HCEC 1CT (cell line): ENCODE measurements at places on chromosomes 3 and 15.

DNA sequence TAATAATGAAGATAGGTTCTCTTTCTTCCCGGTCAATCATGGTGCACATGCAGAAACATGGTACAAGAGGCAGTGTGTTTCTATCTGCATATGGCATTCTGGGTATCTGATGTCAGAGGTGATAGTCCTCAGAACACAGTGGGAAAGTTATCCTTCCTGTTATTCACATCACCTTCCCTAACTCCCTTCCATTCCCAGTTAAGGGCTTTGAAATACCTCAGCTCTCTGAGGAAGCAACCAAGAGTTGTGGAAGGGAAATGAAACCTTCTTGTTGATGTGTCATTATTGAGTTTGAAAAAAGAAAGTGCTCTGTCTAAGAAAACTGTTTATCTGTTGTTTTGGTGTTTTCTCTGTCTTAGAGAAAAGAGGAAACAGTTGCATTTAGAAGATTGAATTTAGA, 21.9 kb upstream of the P2RY13 start:
- DNase-seq: no peak

DNA sequence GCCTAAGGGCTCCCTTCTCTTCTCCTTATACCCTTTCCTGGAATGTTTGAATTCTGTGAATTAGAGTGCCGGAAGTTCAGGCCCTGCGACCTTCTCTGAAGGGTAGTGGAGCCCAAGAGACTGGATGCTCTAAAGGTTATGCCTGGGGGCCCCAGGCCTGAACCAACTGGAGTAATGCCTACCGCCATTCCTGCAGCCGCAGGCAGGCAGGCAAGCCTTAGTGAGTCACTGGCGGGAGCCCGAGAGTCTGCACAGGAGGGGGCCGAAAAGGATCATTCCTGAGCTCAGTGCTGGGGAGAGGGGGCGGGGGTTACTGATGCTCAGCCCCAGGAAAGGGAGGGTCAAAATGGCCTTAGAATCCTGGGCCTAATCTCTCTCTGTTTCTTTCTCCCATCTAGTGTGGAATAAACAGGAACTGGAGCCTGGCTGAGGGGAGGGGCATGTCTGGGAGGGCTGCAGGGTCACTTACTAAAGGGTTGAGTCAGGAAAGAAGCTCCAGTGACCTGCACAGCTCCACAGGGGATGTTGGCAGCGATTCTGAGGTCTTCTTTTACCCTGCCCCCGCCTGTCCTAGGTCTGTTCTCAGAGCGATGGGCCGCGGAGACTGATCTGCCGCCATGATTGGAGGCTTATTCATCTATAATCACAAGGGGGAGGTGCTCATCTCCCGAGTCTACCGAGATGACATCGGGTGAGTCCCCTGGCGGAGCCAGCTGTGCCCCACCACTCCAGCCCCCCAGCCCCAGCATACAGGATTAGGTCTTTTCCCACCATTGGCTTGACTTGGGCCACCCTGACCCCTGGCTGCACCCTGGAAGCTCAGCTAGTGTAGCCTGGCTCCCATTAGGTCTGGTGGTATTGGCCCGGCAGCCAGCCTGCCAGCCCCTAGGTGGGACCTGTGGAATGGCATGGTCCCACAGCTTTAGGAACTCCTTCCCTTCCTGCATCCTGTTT, 2.0 kb downstream of the AP2M1 start:
- DNase-seq: peak; percentile 98

GRCh38 chr15:90957031-90957790, 2.5 kb downstream of the RCCD1 start:
- DNase-seq: no peak

- no peak for DNase-seq
These were observed 558.6 kb downstream of the TAFA4 start for GRCh38 chr3:68373727-68374126.
